ENCODE measurements at places on chromosomes 5 and 9.

- DNase-seq, result no peak
Measured at GRCh38 chr5:81630684-81631083, 120.2 kb downstream of the SSBP2 start.

GRCh38 chr9:70450738-70451137, 36.3 kb upstream of the KLF9 start:
- no peak for DNase-seq

DNA sequence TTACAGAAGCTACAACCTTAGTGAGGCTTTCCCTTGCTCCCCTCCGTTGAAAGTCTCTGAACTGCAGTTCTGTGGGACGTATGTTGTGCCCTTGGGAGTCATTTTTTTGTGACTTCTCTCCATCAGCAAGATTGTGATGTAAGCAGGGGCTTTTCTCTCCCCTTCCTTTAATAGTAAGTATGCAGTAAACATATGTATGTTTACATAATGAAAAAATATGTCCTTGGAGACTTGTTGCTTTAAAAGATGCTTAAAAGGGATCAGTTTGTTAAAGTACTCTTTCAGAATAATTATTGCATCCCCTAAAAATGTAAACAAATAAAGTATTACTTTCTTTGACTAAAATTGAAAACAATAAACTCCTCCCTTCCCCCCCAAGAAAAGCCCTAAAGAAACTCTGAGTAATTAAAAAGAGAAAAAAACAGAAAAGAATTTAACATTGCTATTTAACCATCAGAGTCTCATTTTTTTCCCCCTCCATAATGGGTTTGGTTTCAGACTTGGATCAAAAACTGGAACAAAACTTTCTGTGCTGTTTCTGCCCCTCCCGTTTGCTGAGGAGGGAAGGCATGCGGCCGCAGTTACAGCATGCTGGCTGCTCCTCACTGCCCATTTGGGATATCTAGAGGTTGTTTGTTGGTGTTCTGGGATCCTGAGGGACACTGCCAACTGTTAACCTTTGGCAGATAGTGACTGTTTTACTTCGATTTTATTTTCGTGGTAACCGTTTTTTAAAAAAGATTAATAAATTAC, 40.2 kb downstream of the TRIO start:
- DNase-seq, result no peak

GRCh38 chr5:43039471-43040286, 440 bp downstream of the ANXA2R start:
- peak; percentile 64 for DNase-seq

DNA sequence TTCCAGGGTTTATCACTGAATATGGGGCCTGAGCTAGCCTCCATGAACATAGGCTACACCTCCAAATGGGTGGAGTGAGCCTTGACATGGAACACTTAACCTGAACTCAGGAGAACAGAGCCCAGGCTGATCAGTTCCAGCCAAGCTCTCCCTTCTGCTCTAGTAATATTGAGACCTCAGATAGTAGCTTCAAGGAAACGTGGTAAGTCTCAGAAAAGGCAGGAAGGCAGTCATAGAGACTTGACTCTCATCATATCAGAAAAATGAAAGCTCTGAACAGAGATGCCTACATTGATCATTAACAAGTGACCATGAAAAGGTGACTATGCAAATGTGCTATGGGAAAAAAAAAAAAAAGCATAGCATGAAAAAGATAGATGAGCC, 40.5 kb upstream of the MYO10 start:
- DNase-seq, result no peak

GRCh38 chr9:27471789-27472188, 52.3 kb upstream of the IFNK start:
- no peak for DNase-seq

- DNase-seq, result no peak
Measured at GRCh38 chr5:59769041-59769360, 124.5 kb downstream of the PDE4D start.

DNA sequence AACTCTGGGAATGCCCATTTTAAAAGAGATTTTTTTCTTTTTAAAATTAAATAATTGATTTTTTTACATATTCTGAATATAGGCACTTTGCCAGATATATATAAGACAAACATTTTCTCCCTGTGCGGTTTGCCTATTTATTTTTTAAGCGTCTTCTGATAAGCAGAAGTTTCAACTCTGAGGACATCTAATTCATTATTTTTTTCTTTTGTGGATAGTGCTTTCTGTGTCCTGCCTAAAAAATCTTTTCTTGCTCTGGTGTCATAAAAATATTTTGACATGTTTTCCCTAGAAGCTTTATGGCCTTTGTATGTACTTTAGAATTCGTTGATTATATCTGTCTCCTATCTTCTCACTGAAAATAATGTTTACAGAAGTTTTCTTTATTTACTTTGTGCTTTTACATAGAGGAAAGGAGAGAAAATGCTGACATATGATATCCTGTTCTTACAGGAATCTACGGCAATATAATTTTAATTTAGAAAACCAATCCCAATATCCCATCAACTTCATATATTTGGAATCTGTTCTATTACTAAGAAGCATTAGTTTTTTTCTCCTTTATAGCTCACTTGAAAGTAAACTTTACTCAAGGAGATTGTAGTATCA, 111.9 kb upstream of the EFNA5 start:
- DNase-seq, result no peak

- DNase-seq, result no peak
Measured at GRCh38 chr5:169394371-169394770, 93.4 kb upstream of the SLIT3 start.

- DNase-seq, result no peak
Measured at GRCh38 chr5:58731641-58732040, 148.8 kb downstream of the RAB3C start.

- DNase-seq, result no peak
Measured at GRCh38 chr5:66368811-66369210, 224.7 kb downstream of the SREK1 start.

- DNase-seq, result peak; percentile 40
Measured at GRCh38 chr9:125427556-125427955, 165.9 kb downstream of the GAPVD1 start.

DNA sequence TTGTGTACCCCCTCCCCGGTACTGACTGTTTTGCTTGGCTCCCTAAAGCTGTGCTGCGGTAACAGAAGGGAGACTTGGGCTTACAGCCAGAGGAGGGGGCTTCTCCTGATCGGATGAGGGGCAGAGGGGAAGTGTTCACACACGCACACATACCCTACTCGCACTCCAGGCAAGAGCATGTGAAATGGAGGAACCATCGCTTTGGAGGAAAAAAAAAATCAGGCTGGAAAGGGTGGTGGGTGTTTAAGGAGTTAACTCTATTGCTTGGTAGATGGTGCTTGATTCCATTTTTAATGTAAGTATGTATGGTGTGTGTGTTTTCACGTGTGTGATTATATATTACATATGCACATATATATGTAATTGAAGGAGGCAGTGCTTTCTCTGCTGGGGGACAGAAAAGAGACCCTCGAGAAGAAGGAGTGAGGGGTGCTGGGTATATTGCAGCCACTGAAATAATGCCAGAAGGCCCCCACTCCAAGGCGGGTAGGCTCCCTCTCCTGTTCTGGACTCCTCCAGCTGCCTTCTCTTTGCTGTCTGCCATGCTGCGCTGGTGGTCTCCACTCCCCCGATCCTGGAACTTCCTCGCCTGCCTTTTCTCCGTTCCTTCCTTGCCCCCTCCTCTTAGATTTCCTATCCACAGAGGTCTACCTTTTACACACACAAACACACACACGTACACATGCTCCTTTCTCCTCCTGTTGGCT, 721 bp downstream of the GRIA1 start:
- no peak for DNase-seq

DNA sequence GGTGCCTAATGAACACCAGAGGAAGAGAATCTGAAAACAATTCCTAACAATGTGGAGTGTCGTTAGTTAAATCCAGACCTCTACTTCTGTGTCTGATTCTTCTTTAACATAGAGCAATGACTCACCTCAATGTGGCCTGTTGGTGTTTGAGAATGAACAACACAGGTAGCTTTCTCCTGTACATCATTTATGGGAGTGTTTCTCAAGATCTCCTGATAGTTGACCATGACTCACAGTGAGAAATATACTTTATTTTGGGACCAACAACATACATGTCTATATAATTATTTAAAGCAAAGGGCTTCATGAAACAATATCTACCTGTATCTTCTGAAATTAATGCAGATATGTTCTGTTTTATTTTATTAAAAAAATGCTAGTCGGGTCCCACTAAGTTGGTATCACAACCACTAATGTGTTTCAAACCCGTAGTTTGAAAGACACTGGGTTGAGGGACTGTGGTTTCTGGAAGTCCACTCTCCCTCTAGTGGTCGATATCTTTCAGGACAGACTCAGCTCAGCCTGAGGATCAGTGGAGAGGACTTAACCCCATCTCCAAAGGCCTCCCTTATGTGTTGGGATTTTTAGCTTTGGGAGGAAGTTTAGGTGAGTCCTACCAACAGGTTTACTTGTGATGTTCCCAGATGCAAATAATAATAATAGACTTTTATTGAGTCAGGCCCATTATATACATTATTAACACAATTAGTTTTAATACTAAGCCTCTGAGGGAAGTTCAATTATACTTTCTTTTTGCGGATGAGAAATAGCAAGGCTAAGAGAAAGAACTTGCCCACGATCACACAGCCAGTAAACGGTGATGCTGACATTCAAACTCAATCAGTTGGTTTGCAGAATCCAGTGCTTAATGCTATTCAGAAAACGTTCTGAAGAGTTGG, 70.0 kb upstream of the KLF9 start:
- peak; percentile 71 for DNase-seq

DNA sequence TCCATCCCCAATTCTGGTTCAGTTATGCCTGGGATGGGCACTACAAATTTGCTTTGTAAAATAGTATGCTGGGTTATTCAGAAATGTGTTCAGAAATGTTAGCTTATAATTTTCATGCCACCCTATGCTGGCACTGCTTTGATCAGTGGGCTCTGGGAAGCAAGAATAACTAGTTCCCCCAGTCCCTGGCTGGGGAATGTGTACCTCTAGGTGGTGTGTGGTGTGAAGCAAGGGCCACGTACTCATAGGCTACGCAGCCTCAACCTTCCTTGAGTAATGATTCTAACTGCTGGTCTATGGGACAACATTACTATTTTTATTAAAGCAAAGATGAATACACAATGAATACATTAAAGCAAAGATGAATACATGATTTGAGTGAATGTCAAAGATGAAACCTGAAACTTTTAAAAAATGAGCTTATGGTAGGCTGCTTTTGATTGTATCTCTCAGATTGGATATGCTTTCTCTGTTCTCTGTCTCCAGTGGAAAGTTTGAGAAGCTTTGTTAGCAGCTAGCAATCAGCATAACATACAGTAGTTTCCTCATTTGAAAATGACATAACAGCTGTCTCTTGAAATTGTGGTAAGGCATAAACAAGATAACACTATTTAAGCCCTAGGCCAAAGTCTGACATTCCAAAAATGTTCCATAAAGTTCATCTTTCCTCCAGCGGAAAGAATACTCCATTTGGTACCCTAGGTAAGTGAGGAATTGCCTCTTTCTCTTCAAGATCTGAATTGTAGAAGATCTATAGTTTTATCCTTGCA, 174.7 kb upstream of the NFIB start:
- no peak for DNase-seq

- DNase-seq, result no peak
Measured at GRCh38 chr9:120900824-120901223, 23.8 kb upstream of the PHF19 start.

- DNase-seq, result no peak
Measured at GRCh38 chr5:72180925-72181324, 73.7 kb downstream of the MAP1B start.

- DNase-seq, result no peak
Measured at GRCh38 chr5:98041661-98042060, 731.8 kb upstream of the RGMB start.

GRCh38 chr9:126607086-126607485, 6.6 kb upstream of the LMX1B start:
- DNase-seq, result no peak

DNA sequence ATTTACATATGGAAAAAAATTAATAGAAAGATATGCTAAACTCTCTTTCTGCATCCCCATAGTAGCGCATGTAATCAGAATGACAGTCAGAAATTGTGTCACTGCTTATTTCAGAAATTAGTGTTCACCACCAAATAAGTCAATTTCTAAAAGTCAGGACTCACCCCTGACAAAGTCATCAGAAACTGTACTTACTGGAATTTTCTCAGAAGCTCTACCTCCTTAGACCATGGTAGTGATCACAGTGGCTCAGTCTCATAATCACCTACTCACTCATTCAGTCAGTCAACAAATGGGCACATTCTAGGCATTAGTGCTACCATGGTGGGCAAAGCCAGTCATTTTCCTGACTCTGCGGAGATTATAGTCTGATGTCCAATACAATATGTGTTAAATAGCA, 22.0 kb downstream of the THBS4 start:
- DNase-seq, result no peak

DNA sequence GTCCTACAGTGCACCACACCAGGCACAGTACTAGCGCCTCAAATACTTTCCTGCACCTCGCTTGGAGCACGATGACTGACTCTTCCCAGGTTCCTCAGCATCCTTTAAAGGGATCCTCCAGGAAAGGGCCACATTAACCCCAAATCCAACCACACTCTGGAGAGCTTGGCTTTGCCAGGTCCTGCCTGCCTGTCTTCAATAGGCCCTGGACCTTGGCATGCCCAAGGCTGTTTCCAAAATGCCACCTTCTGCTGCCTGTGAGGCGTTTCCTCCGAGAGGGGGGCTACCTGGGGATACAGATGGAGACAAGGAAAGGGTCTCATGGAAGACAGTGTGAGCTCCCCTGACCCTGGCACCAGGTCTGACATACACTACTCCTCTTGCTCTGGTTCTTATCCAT, 169.9 kb downstream of the DAB2IP start:
- DNase-seq, result no peak

DNA sequence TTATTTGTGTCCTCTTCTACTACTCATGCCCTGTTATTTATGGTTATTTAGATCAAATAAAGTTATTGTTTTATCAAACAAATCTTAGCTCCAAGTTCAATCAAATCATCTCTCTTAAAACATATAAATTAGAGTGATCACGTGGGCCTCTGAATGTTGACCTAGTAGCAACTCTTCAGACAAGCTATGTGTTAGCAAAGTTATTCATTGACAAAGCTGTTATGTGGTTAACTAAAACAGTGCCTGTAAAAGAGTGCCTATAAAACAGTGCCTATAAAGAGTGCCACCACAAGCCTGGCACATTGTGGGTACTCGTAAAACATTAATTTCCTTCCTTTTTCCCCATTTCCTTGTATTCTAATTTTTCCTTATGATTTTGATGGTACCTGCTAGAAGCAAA, 421.9 kb downstream of the HCN1 start:
- no peak for DNase-seq

GRCh38 chr5:64942460-64942859, 173.7 kb downstream of the CWC27 start:
- no peak for DNase-seq

- DNase-seq, result no peak
Measured at GRCh38 chr9:116209414-116210116, 56.0 kb downstream of the PAPPA start.
